ENCODE measurements at places on chromosomes 2 and 18.

DNA sequence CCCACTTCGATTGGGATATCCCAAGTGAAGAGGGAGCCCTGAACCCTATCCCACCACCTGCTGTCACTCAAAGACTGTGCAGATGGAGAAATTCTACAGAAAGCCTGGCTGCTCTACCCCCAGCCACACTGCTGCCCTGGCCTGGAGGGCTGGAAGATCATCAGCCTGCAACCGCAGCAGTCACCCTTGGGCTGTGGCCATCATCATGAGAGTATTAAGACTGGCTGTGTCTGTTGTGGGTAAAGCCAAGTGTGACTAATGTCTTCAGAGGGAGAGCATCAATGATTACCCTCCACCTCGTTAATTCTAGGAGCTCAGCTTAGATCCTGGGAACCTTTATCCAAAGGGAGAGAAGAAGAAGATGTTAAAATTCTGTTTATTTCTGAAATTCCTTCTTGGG, 221.5 kb downstream of the TFCP2L1 start:
- DNase-seq: no peak

GRCh38 chr2:228417526-228417925, 236.0 kb upstream of the SPHKAP start:
- no peak for DNase-seq

GRCh38 chr18:63617049-63617914, 26.8 kb downstream of the SERPINB4 start:
- no peak for DNase-seq

DNA sequence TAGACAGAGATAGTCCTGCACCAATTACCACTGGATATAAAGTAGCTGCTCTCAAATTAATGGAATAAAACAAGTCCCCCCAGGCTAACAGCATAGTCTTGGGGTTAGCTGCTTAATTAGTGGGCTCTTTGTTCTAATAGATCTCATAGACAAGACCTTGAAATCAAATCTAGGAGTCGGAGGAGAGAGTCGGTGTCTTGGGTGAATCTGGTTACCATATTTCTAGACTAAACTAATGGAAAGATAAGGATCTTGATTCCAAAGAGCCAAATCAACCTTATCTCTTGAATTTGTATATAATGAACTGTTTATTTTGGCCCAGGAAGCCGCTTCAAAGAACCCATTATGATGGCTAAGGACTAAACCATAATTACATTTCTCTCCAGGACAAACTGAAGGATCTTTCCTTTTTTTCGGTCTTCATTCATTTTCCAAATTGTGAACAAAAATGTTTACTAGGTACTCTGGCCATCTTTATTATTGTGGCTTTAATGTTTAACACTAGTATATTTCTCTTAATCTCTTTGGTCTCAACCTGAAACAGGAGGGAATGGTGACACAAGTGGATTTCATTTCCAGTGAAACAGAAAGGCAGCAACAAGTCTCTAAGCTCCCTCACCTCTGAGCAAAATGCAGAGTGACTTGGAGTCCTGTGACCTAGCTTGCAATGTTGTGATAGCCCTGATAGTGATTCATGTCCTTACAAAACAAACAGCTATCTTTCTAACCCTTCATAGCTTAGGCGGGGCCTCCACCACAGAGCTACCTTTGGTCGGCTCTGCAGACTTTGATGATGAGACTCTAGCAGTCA, 137.9 kb upstream of the PARD3B start:
- no peak for DNase-seq

DNA sequence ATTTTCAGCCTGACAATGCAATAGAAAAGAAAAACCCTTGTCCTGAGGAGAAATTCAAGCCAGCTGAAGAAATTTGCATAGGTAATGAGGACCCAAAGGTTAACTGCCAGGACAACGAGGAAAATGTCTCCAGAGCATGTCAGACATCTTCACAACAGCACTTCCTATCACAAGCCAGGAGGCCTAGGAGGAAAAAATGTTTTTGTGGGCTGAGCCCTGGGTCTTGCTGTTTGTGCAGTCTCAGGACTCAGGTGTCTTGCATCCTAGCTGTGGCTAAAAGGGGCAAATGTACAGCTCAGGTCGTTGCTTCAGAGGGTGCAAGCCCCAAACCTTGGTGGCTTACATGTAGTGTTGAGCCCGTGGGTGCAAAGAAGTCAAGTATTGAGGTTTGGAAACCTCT, 905.1 kb upstream of the FSHR start:
- no peak for DNase-seq

GRCh38 chr2:135056790-135057189, 4.7 kb downstream of the RAB3GAP1 start:
- DNase-seq: peak; percentile 23

GRCh38 chr2:34892766-34893165, 1293.7 kb upstream of the FAM98A start:
- DNase-seq: no peak

DNA sequence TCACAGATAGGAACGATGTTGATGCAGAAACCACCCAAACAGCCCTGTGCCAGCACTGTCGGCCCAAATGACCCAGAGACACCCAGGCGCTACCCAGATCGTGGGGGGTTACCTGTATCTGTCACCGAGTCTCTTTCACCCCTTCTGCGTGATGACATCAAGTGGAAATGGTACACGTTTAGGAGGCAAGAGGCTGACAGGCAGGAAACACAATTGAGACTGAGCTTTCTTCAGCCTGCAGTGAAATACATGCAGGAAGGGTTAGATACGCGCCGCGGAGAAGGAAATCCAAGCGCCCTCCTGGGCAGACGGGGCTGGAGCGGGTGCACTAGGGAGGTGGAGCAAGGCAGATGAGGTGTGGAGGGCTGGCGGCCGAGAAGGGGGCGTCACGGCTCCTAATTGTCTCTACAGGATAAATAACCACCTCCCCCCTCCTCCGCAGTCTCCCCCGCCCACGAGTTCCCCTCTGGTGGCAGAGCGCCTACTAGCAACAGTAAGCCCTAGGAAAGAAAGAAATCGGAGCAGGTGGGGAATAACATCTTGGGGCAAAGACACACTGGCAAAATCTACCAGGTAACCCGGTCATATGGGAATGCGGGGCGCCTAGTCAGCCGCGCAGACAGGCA, at the start of gene RNF152:
TSS of gene RNF152 (minus strand) at position 325 of the 626 bp plus-strand sequence. CDS start 76,544 bp downstream, outside the sequence.
- no peak for DNase-seq

DNA sequence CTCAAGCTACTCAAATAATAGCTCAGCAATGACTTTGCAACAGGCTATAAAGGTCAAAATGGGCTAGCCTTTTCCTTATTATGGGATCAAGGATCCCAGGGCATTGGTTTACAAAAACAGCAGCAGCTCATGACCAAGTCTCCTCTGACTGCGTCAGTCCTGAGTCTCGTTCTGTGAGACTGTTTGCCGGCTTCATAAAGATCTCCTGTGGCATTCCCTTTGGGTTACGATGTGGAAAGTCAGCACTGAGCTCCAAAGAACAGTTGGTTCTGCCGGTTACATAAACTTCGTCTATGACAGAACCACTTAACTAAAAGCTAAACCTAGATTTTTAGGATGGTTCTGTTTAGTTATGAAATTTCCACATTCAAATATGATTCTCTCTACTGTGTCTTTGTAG, 674.9 kb downstream of the ZEB2 start:
- DNase-seq: no peak

DNA sequence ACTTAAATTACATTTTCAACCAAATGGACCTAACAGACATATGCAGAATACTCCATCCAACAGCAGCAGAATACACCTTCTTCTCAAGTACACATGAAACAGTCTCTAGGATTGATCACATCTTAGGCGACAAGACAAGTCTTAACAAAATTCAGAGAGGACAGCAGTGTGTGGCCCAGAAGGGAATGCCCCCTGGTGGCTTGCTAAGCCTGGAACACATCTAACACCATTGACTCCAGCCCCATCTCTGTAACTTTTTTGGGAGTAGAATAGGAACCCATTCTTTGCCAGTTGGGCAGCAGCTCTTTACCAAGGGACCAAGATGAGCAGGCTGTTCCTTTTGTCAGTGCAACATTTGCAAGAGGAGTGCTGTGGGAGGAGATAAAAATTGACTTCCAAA, 249.9 kb downstream of the PLCL1 start:
- DNase-seq: peak; percentile 37

- no peak for DNase-seq
Measured at GRCh38 chr18:46331316-46331715, 227.1 kb downstream of the HAUS1 start.

DNA sequence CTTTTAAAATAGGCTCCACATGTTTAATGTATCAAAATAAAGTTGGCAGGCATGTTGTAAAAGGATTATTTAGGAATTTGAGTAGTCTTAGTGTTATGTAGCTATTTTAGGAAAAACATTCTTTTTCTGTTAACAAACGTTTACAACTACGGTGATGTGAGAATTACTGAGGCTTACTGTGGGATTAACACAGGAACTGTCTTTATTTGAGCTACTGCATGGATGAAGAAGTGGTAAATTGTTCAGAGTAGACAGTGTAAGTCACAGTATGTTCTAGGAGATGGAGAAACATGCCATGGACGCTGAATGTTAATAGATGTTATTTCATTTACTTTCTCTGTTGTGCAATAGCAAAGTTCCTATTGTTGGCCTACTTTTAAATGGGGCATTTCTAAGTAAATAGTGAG, 1.6 kb downstream of the PPM1B start:
- DNase-seq: no peak

GRCh38 chr2:102449370-102449974, 23.6 kb upstream of the SLC9A4 start:
- peak; percentile 72 for DNase-seq

- DNase-seq: no peak
Measured at GRCh38 chr2:187988348-187988747, 303.3 kb upstream of the GULP1 start.

DNA sequence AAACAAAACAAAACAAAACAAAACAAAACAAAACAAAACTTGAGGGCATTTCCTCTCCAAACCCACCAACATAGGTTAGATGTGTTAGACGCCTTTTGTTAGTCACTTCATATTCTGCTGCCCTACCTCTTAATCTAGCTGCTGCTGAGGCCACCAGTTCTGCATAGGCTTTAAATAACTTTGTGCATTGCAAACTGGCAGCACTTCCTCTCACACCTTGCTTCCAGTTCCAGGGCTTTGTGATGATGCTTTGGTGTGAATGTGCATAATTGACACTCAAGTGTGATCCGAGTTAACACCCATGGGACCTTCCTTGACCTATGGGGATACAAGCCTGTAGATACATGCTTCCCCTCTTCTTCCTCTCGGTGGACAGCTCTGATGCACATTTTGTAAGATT, 2.3 kb upstream of the SERPINB11 start:
- DNase-seq: no peak

DNA sequence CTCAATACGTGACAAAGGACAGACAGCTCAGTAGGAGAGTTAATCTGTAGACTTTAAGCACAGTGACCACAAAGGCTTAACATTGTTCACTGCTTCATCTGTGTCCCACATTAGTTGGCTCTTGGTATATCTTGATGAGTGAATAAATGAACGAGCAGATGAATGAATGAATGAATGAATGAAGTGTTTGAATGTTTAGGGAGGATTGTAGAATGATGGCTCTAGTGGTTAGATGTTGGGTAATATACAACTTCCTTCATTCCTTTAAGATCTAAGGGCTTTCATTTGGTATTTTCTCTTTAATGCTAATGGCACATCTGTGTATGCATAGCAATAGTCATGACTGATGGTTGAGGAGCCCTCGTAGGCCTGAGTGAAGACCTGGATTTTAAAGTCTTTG, 40.5 kb downstream of the ZNF407 start:
- no peak for DNase-seq

GRCh38 chr2:127469051-127469450, 50.8 kb downstream of the PROC start:
- no peak for DNase-seq

- DNase-seq: no peak
Measured at GRCh38 chr2:94622113-94622618, 249.1 kb upstream of the TEKT4 start.

DNA sequence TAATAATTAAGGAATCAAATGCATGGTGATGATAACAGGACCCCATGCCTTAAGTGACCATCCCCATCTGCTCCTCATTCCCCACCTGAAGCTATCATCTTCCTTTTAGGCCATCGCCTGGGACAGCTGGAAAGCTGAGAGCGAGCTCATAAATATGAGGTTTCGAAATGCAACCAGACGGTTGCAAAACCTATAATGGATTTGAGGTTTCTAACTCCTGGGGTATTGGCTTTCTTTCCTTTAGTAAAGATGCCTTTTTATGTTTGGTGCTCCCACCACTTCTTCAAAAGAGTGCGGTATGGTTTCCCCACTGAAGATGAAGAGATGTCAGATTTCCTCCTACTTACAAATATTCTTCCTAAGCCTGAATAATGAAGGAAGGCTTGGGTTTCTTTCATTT, 1589.5 kb upstream of the PIK3C3 start:
- no peak for DNase-seq

- DNase-seq: peak; percentile 32
Measured at GRCh38 chr18:26487437-26487836, 60.9 kb downstream of the KCTD1 start.

- no peak for DNase-seq
Measured at GRCh38 chr2:42848726-42849290, 56.4 kb upstream of the HAAO start.

GRCh38 chr2:15796167-15796942, 144.0 kb upstream of the MYCN start:
- DNase-seq: no peak

DNA sequence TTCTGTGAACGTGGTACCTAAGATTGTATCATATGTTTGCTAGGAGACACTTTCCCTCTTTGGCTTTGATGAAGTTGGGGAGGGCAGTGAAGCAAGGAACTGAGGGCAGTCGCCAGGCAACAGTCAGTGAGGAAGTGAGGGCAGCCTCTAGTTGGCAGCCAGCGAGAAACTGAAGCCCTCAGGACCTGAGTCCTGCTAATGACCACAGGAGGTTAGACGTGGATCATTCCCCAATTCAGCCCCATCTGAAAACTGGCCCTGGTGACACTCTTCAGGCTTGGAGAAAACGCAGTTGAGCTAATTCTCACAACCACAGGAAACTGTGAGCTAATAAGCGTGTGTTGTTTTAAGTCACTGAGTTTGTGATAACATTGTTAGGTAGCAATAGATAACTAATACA, 84.5 kb upstream of the REG3G start:
- DNase-seq: no peak

Measured in activated CD4-positive, alpha-beta T cell treated with anti-CD3 and anti-CD28 coated beads, Interleukin-10, Interleukin-2, amounts not matched to agents 100 ng/mL and 50 ng/mL, durations not matched to agents 16 hours and 8 hours (primary cell).